ENCODE measurements at places on chromosomes 13 and 19. TPM values are rescaled to one million over a fixed set of nuclear protein-coding genes. Genes with fewer than 3 reads are reported as not detected.

Gene ISYNA1
- 14.3 TPM for total RNA-seq

DNA sequence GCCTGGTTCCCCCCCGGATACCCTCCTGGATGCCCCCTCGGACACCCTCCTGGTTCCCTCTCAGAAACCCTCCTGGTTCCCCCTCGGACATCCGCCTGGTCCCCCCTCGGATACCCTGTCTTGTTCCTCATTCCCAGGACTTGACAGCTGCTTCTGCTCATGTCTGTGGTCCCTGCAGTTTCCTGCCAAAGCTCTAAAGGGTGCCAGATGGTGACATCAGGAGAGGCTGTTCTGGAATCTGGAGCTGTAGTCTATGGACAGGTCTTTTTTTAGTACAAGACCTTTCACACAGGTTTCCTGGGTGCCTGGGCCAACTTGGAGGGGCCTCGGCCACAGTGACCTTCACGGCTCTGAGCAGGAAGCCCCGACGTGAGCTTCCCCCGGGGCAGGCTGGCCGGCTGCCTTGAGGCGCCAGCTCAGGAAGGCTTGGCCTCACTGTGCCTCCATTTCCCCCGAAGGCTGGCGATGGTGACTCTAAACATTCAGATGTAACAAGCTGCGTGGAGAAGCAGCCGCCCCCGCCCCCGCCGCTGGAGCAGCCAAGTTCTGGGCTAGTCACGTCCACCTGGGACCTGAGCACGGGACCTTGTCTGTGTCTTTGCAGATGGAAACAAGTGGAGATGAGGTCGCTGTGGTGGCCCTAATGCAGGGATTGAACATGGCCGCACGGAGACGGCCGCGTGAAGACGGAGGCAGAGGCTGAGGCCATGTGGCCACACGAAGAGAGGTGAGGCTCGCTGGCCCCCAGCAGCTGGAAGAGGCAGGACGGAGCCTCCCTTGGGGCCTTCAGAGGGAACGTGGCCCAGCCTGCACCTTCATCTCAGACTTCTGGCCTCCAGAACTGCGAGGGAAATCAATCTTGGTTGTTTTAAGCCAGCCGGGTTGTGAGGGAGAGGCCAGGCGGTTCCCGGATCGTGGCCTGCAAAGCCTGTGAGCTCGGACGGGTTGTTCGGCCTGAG lies 12.7 kb downstream of the SGTA start:
- no peak for DNase-seq

Gene PRKCG
- not detected for total RNA-seq

DNA sequence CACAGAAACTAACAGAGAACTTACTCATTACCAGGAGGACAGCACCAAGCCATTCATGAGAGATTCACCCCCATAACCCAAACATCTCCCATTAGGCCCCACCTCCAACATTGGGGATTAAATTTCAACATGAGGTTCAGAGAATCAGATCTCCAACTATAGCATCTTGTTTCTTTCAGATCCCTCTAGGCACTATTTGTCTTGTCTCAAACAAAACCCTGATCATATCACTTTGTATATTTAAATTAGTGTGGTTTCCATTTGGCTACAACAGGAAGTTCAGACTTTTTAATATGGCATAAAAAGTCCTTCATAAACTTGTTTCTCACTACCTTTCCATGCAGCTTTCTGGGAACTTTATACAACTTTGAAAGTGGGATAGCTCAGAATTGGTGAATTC lies 699.0 kb upstream of the MIR17HG start:
- DNase-seq = no peak

GRCh38 chr13:84686458-84686857 lies 804.2 kb upstream of the SLITRK1 start:
- no peak for DNase-seq

- DNase-seq = no peak
Observed at GRCh38 chr13:74732736-74733385, 598.7 kb upstream of the KLF12 start.

GRCh38 chr19:17863520-17864182 lies 3.9 kb downstream of the RPL18A start:
- DNase-seq = no peak

- DNase-seq = no peak
Observed at GRCh38 chr19:30092721-30093569, 150.9 kb downstream of the URI1 start.

Gene KLK12
- total RNA-seq = not detected

- peak; percentile 32 for DNase-seq
Observed at GRCh38 chr19:45446295-45446694, 21.5 kb upstream of the FOSB start.

DNA sequence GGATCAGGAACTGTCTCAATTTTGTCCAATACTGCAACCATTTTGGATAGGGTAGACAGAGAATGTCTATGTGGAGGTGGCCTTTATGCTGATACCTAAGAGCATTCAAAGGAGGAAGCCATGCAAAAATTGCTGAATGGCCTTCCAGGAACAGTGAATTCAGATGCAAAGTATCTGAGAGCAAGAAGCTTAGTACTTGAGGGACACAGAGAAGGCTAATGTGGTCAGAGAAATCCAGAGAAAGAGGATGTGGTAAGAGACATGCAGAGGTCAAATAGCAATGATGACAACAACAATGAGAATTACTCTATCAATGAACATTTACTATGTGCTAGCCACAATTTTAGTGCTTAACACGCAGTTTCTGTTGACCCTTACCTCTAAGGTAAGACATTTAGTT lies 785.6 kb upstream of the KLHL1 start:
- no peak for DNase-seq

Gene C5AR2
- total RNA-seq = not detected

- no peak for DNase-seq
Observed at GRCh38 chr13:21965095-21965494, 294.2 kb downstream of the FGF9 start.

Gene HPN
- not detected for total RNA-seq

- DNase-seq = no peak
Observed at GRCh38 chr13:113207460-113207859, 1.0 kb downstream of the PCID2 start.

GRCh38 chr19:38819231-38819920 lies 6.6 kb upstream of the LGALS4 start:
- DNase-seq = no peak

Gene ITGBL1
- not detected for total RNA-seq

DNA sequence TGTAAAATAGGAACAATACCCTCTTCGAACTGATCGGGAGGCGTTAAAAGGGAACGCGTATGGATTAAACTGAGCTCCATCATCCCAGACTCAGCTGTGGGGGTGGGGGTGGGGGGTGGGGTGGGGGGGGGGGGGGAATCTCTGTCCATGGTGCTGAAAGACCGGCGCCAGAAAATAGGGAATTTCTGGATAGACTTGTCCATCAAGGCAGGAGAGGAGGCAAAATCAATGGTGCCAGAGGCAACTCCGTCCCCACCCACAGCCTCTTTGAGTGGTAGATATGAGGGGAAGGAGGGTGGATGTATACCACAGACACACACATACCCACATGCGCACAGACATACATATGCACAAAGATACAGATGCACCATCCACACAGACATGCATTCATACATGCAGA lies 37.4 kb downstream of the ZNF787 start:
- DNase-seq = no peak

DNA sequence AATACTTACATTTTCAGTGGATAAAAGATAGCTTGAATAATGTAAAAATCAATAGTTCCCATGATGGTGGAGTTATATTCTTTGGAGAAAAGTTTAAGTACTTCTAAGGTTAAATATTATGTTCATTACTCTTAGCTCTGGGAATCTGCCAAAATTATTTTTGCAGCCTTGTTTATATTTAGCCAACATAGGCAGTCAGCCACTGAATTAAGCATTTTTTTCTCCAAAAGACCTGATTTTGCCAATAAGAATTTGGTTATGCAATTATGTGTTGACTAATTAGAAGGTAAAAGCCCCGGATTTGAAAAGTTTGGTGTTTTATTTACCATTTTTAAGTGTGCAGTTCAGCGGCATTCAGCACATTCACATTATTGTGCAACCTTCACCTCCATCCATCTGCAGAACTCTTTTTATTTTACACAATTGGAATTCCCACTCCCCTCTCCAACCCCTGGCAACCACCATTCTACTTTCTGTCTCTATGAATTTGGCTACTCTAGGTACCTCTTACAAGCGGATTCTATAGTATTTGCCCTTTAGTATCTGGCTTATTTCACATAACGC lies 90.1 kb upstream of the C1QTNF9B start:
- no peak for DNase-seq

DNA sequence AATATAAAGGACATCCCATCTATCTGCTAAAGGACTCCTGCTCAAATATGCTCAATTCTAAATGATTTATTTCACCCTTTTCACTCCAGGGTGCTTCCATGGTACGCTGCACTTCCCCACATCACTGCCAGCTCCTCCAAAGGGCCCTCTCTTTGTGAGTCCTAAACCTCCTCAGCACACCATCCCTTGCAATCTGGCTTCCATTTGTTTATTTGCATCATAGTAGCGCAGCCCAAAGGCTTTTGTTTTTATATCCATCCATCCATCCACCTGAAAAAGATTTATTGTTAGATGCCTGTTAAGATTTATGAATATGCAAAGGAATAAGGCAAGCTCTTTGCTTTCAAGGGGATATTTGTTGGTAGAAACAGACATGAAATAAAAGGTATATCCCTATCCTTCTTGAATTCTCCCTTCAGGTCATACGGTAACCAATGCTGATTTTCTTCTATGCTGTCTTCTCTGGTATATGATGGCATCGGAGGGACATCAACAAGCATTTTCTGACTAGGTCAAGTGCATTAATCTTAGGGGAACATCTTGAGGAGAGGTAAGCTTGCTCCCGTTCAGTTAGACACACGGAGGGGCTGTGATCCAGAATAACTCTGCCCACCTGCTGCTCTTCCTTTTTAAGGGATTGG lies 397.6 kb downstream of the LIG4 start:
- DNase-seq = no peak

DNA sequence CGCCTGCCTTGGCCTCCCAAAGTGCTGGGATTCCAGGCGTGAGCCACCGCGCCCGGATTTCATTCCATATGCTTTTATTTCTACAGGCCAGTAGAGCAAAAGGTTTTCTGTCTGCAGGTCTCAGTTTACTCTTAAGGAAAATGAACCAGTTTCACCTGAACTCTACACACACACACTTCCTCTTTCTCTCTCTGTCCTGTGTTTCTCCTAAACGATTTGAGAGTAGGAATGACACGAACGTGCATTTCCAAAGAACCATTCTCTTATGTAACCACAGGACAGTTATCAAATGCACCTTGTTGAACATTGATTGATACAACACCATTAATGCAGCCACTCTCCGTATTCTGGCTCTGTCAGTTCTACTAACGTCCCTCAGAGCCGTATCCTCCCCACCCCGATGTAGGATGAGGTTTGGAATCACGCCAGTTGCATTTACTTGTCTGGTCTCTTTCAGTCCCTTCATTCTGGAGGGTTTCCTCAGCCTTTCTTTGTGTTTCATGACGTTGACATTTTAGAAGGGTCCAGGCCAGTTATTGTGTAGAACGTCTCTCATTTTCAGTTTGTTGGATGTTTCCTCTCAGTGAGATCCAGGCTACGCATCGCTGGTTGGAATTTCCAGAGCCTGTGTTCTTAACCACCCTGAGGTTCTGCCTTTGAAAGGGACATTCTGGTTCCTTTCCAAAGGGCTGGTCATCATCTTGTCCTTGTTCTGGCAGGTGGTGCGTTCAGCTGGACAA lies 36.0 kb downstream of the BICRA start:
- no peak for DNase-seq

Gene FXYD3
- total RNA-seq = not detected

GRCh38 chr13:97544031-97544765 lies 110.2 kb downstream of the RAP2A start:
- DNase-seq = no peak

- DNase-seq = peak; percentile 88
Observed at GRCh38 chr19:48249502-48250014, 6.2 kb downstream of the CARD8 start.

Gene CRX
- not detected for total RNA-seq

DNA sequence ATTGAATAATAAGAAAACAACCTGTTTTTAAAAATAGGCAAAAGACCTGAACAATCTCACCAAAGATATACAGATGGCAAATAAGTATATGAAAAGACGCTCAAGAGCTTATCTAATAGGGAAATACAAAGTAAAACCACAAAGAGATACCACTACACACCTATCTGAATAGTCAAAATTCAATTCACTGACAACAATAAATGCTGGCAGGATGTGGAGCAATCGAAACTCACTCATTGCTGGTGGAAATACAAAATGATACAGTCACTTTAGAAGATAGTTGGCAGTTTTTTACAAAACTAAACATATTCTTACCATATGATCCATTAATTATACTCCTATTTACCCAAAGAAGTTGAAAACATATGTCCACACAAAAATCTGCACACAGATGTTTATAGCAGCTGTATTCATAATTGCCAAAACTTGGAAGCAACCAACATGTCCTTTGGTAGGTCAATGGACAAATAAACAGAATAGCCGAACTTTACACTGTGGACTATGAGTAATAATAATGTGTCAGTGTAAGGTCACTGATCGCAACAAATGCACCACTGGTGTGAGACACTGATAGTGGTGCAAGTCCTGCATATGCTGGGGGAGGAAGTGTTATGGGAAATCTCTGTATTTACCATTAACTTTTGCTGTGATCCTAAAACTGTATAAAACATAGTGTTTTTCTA lies 20.8 kb downstream of the ZC3H13 start:
- no peak for DNase-seq

DNA sequence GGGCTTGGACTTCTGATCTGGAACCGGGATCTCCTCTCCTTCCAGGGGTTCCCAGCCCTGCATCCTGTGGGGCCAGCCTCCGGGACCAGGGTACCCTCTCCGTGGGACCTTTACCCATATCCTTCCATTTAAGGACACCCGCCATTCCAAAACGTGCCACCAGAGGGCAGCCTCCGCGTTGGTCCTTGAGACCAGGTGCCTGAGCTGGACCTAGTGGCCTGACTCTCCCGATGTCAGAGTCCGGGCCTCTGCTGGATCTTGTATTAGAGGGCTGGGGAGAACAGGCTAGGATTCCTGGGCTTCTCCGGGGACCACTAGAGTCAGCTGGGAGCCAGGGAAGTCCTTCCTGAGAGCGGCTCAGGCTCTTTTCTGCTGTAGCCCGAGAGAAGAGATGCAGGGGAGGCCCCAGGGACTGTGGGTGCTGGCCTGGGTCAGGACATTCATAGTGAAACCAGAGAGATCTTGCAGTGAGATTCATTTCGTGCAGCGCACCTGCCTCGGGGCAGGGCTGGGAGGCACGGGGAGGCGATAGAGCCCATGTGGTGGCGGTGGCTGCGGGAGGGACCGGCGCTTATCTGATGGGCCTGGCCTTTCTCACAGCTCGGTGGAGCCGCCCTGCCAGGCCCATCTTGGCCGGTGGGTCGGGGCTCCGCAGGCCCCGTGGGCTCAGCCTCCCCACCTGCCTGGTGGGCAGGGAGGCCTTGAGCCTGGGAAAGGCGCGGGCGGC lies 9.8 kb upstream of the SLC7A10 start:
- DNase-seq = peak; percentile 81

Gene DIRAS1
- total RNA-seq = 0.24 TPM
